Lower leg skin (tissue), 4 donors: ENCODE measurements at places on chromosomes 13 and 19.

- no peak for DNase-seq
These were observed 525.1 kb upstream of the NBEA start for GRCh38 chr13:34416971-34417380.

GRCh38 chr13:31638577-31638976 is 100.7 kb upstream of the RXFP2 start:
- DNase-seq = no peak

GRCh38 chr13:105848494-105848893 is 687.0 kb downstream of the EFNB2 start:
- no peak for DNase-seq

DNA sequence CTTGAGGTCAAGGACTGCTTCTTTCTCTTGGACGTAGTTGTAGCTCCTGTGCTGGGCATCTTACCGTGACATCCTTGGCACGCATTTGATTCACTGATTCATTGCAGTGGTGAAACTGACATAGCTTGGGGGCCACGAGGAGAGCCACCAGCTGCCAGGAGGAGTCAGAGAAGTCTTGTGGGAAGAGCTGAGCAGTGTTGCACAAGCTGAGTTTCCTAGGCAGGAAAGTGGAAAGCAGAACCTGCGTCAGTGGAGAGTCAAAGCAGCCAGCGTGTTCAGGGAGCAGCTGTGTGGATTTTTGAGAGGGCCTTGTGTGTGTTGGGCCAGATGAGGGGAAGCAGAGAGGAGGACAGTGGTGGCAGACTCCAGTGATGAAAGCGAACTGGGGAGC is 5.3 kb upstream of the GPR183 start:
- DNase-seq = peak; percentile 89

DNA sequence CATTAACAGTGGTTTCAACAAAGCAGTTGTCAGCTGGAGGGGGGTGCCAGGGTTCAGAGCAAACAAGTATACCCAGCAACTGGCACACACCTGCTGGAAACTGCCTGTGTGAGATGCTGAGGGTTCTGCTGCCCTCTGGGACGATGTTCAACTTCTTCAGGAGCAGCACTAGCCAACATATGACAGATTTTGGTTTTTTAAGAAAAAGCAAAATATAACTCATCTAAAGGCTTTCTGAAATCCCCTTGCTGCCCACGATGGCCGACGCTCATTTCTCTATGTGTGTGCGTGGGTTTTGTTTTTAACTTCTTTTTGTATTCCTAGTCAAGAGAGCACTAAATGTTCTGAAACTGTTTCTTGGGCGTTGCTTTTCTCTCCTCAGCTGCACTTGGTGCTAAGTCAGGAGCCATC is 79.9 kb downstream of the MRPL57 start:
- no peak for DNase-seq

DNA sequence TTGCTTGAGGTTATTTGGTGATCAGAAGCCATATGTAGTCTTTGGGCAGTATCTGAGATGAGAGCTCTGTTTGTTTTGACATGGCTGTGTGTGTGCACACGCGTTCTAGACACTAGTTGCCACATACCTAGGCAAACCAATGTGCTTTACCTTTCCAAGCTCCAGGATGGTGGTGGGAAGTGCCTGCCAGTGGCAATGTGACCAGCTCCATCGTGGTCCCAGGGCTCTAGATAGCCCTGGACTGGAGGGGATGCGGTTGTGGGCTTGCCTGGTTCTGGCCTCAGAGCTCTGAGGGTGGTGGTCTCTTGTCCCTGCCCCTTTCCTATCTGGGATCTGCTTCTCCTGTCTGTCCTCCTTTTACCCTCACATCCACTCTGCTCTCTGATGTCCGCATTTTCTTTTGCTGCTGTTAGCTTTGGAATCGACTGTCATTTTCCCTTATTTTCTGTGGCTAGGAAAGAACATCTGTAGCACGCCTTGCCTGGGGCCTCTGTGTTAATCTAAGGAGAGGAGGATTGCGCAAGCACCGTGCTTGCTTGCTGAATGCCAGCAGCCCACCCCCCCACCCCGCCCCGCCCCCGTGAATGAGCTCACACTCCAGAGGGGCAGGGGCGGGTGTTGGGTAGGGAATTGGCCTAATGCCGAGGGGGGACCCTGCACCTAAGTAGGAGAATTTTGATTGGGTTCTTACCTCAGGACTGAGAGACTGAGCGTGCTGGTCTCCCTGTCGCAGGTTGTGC is 89.5 kb downstream of the ARHGEF7 start:
- peak; percentile 87 for DNase-seq
